Dermis blood vessel endothelial cell (primary cell): ENCODE measurements at places on chromosomes 4 and X.

DNA sequence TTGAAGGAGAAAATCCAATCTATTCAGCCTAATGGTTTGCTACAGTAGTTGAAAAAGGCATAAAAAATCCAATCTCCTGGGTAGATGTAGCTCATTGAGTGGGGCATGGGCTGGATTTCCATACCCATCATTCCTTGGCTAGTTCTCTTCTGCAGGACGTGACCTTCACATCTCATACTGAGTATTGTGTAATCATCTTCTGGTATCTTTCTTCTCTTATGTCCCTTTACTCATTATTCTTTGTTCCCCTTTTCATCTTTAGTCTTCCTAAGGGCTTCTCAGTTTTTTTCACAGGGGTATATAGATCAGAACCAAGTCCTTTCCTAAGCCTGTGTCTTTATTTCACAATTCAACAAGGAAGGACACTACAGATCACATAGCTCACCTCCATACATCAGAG, 727.6 kb upstream of the MAGEB2 start:
- DNase-seq = no peak

- peak; percentile 77 for DNase-seq
Observed at GRCh38 chrX:81195712-81196111, 6.0 kb downstream of the HMGN5 start.

DNA sequence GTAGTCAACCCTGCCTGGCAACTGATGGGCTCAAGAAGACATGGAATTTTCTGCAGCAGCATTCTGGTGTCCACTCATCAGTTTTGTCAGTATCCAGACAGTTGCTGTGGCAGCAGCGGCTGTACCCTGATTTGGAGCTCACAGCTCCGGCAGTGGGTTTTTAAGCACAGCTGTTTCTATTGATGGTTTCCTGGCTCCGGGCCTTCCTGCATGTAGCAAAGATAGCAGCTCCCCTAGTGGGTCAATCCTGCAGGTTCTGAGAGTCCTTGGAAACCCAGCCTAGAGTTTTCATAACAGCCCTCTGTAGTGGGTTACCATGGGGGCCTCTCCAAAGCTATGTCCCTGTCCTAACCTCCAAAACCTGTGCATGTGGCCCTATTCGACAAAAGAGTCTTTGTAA, 84.0 kb upstream of the ATP6AP2 start:
- DNase-seq = peak; percentile 1

- no peak for DNase-seq
Observed at GRCh38 chr4:183324619-183325018, 2.4 kb upstream of the CLDN24 start.

DNA sequence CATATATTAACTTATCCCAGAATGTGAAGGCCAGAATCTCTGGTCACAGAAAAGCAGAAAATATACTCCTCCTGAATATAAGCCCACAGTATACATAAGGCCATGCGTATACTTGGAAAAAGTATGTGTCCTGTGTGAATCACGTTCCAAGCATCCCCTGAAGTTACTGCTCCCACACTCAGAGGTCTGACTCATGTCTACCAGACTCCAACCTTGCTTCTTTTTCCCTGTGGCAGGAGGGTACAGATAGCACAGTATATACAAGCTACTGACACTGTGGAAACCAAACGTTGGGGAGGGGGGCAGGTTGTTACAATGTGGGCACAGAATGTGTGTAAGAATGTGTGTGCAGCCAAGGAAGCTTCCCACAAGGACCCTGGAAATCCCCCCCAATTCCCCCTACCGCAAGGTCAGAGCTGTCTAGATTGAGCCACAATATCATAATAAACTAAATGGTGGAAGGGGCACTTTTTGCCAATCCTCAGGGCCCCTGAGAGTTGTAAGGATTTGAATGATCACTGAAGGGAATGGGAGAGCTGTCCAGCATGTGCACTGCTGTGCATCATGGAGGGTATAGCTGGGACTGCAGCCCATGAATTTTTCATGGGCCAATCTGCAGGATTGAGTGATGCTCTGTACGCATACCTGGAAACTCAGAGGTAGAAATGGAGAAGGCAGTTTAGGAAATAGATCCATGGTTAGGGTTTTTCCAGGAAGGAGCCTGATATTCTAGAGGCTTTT, 7.4 kb upstream of the RELL1 start:
- no peak for DNase-seq

- peak; percentile 18 for DNase-seq
Observed at GRCh38 chrX:115564243-115564642, 3.3 kb downstream of the PLS3 start.

- no peak for DNase-seq
Observed at GRCh38 chrX:151153667-151154066, 22.7 kb upstream of the GPR50 start.

DNA sequence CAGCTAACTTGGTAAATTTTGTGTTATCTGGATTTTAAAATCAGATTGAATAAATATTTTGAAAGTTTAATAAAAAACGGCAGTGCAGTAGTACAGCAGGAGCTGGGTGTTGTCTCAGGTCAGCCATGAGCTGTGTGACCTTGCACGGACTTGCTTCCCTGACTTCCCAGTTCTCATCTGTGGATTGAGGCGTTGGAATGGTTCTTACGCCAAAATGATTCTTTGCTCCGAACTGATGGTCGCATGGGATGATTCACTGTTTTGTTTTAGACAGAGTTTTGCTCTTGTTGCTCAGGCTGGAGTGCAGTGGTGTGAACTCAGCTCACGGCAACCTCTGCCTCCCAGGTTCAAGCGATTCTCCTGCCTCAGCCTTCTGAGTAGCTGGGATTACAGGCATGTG, 45.0 kb downstream of the RGS12 start:
- no peak for DNase-seq

DNA sequence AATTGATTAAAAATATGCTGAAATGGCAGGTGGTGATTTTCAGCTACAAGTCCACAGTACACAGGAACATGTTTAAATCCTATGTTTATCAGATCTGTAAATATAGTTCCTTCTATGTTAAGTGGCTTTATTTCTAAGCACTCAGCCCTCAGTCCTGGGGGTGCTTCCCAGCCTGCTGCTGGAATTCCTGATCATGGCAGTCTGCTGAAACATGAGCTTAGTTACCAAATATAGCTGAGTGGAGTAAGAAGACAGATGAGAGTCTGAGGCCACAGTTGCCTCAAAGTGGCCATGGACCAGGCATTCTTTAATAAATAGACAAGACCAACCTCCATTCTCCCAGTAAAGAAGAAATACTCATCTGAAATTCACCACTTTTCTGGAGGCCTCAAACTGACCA, 17.1 kb upstream of the DDX60 start:
- DNase-seq = no peak

GRCh38 chr4:53987761-53988171, 76.6 kb downstream of the CHIC2 start:
- peak; percentile 37 for DNase-seq

DNA sequence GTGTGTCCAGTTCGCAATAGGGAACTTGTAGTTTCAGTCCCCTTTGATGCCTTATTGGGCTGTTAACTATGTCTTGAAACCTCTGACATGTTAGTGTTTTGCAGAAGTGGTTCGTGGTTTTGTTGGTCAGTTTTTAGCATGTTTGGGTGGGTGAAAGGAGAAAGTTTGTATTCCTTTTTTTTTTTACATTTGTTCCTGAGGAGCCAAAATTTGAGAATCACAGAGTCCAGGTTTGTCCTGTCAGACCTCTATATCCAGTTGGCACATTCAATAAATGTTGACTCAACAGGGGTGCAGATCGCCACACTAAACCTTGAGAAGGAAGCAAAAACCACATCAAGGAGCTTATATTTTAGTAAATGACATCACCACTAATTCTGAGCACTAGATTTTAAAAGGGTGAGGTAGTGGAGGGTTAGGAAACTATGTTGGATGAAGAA, 26.2 kb downstream of the DLG3 start:
- no peak for DNase-seq

- DNase-seq = no peak
Observed at GRCh38 chrX:154525606-154526490, 9.8 kb upstream of the FAM3A start.

DNA sequence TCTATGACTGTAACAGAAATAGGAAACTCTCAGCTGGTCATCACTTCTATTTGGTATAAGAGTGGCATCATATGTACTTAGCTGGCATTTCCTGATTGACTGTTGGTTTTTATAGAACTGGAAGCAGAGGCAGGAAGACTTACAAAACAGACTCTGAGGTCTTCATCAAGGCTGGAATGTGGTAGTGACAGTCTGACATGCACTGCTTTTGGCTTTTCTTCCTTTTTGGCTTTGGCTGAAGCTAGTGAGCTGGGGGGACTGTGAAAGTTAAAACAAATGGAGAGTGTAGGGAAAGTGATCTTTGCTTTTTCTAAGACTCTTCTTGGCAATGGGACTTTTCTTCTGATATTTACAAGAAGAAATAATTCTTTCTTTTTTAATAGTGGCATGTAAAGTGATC, 121.1 kb upstream of the SLC4A4 start:
- DNase-seq = no peak

- DNase-seq = no peak
Observed at GRCh38 chr4:158750379-158750778, 18.4 kb upstream of the FNIP2 start.

GRCh38 chr4:109111031-109111430, 191.4 kb downstream of the COL25A1 start:
- no peak for DNase-seq

DNA sequence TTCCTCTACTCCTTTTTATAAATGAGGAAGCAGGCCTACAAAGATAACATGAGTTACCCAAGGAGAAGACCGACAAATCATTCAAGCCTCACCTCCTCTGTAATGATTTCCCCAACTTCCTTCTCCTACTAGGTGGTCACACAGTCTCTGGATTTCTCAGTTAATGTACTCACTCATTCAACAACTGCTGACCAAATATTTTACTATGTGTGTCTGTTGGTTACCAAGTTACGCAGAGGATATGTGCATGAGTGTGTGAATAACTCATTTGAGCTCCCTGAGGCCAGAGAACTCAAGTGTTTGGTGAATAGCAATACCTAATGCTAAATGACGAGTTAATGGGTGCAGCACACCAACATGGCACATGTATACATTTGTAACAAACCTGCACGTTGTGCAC, 10.4 kb downstream of the CASK start:
- no peak for DNase-seq

DNA sequence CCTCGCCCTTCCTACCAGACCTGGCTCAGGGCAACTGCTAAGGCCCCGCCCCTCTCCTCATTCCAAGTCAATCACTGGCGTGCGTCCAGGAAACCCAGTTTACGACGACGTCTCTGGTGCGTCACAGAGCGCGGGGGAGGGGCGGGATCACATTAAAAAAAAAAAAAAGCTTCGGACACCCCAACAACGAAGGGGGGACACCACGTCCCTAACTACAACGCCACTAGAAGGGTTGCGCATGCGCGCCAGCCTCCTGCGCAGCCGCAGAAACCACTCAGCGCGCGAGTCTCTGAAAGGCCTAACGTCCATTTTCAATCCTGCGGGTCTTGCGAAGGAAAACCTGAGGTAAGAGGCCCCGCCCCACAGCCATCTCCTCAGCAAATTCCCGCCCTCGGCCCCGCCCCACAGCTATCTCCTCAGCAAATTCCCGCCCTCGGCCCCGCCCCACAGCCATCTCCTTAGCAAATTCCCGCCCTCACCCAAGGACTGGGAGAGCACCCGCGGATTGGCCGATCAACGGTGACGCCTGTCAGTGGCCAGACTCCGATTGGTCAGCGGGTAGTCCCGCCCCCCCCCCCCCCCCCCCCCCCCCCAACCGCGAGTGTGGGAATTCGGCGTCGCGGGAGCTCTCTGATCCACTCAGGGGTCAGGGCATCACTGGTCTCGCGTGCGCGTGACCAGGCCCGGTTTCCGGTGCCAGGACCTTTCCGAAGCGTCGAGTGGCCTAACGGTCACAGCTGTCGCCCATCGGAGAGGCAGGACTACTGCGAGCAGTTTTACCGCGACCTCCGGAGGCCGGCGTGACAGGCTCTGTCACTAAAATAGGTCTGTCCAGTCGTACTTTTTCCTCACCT, at the start of gene SCML1:
TSS of gene SCML1 (plus strand) at position 638 of the 854 bp plus-strand sequence. CDS start 6,694 bp downstream, outside the sequence.
- peak; percentile 96 for DNase-seq

GRCh38 chr4:124953486-124953885, 241.0 kb upstream of the ANKRD50 start:
- DNase-seq = no peak

DNA sequence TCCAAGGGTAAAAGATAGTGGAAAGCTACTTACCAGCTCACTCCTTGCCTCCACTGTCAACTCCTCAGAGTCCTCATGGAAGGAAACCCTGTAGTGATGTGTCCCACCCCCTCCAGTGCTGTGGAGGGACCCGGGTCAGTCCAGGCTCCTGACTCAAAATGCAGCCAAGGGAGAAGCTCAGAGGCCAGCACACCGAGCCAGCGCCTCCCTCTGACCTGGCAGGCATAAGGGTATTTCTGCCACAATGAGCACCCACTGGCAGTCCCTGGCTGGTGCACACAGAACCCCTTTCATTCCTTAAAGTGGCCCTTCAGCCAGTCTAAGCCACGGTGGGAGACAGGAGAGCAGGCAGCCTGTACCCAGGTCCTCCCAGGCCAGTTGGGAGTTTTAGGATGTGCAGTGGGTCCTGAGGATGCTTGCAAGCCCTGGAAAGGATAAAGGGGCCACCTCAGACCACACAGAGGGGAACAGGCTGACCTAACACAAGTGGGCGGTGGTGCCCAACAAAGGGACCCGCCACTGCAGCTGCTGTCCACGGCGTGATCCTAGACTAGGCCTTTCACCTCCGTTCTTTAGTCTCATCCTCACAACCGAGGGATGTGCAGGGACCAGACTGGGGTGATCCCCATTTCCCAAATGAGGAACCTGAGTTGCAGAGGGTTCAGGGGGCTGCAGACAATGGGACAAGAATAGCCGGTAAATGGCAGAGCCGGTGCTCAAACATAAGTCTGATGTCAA, 5.7 kb downstream of the JAKMIP1 start:
- DNase-seq = no peak

DNA sequence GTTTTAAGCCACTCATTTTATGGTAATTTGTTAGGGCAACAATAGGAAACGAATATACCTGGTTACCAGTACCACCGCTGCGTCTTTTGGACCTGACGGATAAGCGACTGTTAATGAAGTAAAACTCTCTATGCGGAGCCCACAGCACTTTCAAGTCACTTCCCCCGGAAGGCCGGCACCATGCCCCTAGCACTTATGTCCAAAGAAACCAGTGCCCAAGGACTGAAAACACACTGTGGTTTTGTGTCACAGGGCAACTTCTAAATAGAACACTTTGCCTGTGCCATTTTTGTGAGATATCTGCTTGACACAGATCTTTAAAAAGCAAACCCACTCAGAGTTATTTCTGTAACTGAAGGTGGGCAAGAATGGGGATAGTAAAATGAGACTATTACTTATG, 22.7 kb downstream of the SH3KBP1 start:
- DNase-seq = no peak

DNA sequence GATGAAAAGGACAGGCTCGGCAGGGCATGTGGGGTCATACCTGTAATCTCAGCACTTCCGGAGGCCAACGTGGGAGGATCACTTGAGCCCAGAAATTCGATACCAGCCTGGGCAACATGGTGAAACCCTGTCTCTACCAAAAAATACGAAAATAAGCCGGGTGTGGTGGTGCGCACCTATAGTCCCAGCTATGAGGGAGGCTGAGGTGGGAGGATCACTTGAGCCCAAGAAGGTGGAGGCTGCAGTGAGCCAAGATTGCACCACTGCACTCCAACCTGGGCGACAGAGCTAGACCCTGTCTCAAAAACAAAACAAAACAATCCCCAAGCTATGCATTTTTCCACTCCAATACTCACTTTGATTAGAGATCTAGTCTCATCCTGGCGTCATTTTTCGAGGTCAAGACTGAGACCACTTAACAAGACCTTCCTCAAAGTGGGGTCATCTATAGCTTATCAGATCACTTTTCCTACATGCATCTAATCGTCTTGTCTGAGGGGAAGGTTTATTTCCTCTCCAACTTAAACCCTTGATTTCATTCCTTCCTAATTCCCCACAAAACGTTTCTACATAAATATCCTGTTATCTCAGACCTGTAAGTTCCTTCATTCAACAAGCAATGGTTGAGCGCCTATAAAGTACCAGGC, 1.3 kb downstream of the NKAP start:
- DNase-seq = no peak
